ENCODE measurements at places on chromosomes 3 and 15.

DNA sequence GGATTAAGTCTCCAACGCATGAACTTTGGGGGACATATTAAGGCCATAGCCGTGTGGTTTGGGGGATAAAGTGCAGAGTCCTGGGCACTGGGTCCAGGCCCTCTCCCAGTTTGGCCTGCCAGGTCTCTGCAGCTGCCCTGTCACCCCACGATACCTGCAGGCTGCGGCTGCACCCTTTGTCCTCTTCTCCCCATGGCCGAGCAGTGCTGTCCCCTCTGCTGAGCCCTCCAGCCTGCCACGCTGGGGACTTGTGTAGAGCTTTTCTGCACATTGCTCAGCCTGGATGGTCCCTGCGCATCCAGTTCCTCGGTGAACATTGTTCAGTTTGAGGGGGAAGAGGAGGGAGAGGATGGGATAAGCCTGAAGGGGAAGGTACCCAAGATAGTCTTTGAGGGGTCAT, 167.2 kb downstream of the APBA2 start:
- no peak for DNase-seq

GRCh38 chr3:54358969-54359694, 236.8 kb downstream of the CACNA2D3 start:
- no peak for DNase-seq

DNA sequence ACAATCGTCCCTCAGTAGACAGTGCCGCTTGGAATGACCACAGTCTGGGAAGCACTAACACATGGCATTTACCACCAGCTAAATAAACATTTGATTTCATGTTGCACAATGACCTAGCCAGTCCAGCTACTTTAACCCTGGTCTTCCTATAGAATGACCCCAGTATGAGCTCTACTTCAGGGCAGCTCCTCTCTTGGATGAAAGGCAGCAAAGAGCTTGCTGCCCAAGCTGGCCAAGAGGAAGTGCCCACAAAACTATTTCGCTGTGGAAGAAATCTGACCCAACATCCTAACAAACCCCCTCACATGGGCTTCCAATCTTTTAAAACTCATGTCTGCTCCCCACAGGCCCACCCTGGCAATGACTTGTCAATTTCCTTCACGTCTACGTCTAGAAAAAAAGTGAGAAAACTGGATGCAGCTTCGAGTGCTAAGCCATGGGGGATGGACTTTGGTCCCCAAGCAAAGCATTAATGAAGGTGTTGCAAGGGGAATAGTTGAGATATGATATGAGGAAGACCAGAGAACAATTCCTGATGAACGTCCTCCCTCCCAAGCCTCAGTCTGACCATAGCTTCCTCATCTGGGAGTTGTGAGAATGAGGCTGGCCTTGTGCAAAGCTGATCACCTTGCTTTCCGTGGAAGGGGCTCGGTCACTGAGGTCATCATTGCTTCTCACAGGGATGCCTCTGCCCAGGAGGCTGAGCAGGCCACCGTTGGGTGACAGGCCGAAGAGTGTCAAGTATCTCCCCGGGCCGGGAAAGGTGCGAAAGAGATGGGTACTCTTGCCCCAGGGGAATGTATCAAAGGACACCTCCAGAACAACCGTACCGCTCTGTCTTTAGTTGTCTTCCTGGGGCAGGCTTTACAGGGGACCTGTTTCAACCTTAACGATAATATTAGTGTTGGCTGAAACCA, 964 bp downstream of the SLC25A20 start:
- DNase-seq: no peak

- DNase-seq: no peak
Measured at GRCh38 chr15:38391191-38391590, 62.7 kb upstream of the FAM98B start.

DNA sequence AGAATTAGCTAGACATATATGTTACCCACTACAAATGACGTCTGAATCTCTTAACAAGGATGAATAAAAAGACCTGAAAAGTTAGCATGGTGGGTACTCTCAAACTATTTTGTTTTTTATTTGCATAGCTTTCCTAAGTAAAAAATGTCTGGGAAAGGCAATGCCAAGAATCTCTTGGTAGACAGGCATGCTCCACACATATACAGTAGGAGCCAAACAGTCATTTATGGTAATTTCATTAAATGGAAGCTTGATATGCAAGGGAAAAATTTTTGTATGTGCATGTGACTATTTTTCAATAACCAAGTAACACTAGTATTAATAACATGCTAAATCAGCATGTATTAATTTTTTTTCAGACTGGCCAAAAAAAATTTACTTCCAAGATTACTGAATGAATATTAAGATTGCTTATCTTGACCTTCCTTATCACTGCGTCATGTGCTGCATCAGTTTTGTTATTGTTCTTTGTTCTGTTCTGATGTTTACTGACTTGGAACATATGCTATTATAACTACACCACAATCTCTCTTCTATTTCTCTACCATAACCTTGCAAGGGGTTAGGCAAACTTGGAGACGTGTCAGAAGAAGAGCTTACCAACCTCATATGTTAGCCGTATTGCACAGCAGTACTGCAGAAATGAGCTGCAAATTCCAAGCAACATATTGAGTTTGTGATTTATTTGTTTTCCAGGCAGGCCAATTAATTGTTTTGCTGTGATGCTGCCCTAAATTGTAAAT, 255.3 kb downstream of the RBMS3 start:
- no peak for DNase-seq

DNA sequence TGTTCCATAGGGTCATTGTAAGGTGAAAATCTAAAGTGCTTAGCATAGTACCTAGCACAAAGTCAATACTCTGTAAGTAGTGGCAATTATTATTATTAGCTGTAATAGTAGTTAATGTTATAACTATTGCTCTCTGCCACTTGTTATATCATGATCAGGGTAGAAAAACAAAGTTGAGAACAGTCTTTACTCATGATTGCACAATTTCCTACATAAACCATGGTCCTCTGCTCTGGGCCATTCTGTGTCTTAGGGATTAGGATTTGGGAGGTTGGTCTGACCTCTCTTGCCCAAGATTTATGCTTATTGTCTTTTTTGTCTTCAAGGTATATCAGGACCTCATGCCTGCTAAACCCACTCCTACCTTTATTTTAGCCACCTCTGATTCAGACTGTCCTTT, 4.3 kb upstream of the LRRC58 start:
- no peak for DNase-seq

- peak; percentile 63 for DNase-seq
Measured at GRCh38 chr3:48507256-48508061, 3.5 kb upstream of the SHISA5 start.

- no peak for DNase-seq
Measured at GRCh38 chr15:74343127-74343796, 24.2 kb downstream of the CYP11A1 start.

GRCh38 chr3:157069846-157070677, 89.9 kb downstream of the CCNL1 start:
- no peak for DNase-seq

GRCh38 chr3:157491136-157491535, 12.1 kb downstream of the VEPH1 start:
- no peak for DNase-seq

All from germinal center (tissue), 1 donor.